ENCODE measurements at places on chromosomes 16 and 17. TPM values are rescaled to one million over a fixed set of nuclear protein-coding genes. Genes with fewer than 3 reads are reported as not detected.

The SECTM1 gene
- 1.1 TPM for total RNA-seq

The CEP112 gene
- total RNA-seq: 9.8 TPM

The FAM171A2 gene
- 28.9 TPM for total RNA-seq

The ITGAD gene
- total RNA-seq: not detected

The SLC39A11 gene
- 17.7 TPM for total RNA-seq

The MEOX1 gene
- total RNA-seq: 1.9 TPM

The SDR42E2 gene
- not detected for total RNA-seq

The SCPEP1 gene
- 47.3 TPM for total RNA-seq
